ENCODE measurements at places on chromosomes 12 and 14.

DNA sequence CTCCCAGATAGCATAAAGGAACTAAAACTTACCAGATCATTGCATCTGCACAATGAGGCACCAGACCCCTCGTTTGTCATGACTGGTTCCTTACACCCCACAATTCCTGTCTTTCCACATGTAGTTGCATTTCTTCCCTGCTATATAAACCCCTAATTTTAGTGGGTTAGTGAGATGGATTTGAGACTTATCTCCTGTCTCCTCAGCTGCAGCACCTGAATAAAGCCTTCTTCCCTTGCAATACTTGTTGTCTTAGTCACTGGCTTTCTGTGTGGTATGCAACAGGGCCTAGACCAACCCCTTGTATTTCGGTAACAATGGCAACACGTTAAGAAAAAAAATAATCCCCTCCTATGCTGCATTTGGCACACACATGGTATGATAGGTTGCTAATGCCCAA lies 13.0 kb downstream of the NUP37 start:
- DNase-seq = no peak

- DNase-seq = no peak
Observed at GRCh38 chr12:3595721-3596120, 104.7 kb downstream of the PRMT8 start.

- no peak for DNase-seq
Observed at GRCh38 chr12:129659961-129660622, 243.7 kb downstream of the TMEM132D start.

DNA sequence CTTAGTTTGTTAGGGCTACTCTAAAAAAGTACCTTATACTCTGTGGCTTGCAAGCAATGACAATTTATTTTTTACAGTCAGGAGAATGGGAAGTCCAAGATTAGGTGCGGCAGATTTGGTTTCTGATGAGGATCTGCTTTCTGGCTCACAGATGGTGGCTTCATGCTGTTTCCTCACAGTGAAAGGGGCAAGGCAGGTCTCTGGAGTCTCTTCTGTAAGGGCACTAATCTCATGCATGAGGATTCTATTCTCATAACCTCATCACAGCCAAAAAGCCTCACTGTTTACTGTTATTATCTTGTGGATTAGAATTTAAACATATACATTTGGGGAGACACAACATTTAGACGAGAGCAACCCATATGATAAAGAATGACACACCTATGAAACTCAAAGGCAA lies 1957.4 kb upstream of the SEL1L start:
- DNase-seq = no peak

GRCh38 chr12:51863363-51863932 lies 14.9 kb upstream of the FIGNL2 start:
- no peak for DNase-seq

GRCh38 chr14:76126076-76126475 lies 25.6 kb upstream of the GPATCH2L start:
- DNase-seq = no peak

DNA sequence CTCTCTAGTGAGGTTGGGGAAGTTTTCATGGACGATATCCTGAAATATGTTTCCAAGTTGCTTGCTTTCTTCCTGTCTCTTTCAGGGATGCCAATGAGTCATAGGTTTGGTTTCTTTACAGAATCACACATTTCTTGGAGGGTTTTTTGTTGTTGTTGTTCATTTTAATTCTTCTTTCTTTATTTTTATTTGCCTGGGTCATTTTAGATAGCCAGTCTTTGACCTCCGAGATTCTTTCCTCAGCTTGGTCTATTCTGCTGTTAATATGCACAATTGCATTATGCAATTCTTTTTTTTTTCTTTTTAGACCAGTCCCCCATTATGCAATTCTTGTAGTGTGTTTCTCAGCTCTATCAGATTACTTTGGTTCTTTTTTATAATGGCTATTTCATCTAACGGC lies 338.9 kb downstream of the AEBP2 start:
- DNase-seq = no peak

DNA sequence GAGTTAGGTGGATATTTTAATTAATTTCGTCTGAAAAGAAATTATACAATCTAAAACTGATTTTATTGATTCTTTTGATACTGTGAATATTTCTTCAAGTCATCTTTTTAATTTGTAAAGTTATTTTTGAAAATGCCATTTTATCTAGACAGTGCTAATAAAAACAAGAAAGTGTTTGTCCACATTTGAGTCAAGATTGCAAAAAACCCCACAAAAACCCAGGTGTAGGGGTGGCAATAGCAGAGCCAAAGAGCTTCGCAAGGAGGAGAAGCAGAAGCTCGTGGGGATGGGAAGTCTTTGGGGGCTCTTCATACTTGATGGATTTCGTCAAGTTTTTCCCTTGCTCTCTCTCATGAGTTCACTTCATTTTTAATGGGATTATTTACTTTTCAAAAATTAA lies 6.0 kb downstream of the RNASE6 start:
- DNase-seq = no peak

DNA sequence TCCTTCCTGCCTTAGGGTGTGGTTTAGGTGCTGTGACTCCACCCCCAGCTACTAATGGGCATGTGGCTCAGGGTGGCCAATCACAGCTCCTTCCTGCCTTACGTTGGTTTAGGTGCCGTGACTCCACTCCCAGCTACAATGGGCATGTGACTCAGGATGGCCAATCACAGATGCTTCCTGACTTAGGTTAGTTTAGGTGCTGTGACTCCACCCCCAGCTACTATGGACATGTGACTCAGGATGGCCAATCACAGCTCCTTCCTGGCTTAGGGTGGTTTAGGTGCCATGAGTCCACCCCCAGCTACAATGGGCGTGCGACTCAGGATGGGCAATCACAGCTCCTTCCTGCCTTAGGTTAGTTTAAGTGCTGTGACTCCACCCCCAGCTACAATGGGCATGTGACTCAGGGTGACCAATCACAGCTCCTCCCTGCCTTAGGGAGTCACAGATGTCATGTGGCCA lies 163.9 kb downstream of the TBX5 start:
- DNase-seq = no peak
